ENCODE measurements at places on chromosomes 3 and 15. TPM values are rescaled to one million over a fixed set of nuclear protein-coding genes. Genes with fewer than 3 reads are reported as not detected.

The TMC3 gene
- not detected for total RNA-seq

The DLG1 gene
- 117 TPM for total RNA-seq

The P3H2 gene
- total RNA-seq: 21.9 TPM

The ACKR2 gene
- 0.41 TPM for total RNA-seq

The SLC22A13 gene
- 0.97 TPM for total RNA-seq

All from chondrocyte (in vitro differentiated cells).